ENCODE measurements at places on chromosomes 4 and X.
A peak's percentile ranks its signal among the peaks of the same experiment; 100 is the strongest.

DNA sequence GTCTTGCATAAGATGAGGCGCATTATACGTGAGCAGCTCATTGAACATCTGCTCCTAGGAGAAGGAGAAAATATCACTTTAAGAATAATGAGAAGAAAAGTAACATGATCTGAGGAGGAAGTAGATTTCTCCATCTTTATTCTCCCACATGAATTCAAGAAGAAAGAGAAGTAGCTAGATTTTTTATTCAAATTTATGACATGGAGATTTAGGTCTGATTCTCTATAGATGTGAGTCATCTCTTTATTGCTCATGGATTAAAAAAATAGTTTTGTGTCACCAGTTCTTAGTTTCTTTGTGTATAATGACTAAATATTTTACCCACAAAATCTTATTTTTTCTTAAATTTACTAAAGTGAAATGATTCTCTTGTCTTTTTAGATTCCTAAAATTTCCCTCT is 40.4 kb downstream of the HPGDS start:
- no peak for DNase-seq

GRCh38 chr4:187236209-187236890 is 512.7 kb upstream of the FAT1 start:
- no peak for DNase-seq

DNA sequence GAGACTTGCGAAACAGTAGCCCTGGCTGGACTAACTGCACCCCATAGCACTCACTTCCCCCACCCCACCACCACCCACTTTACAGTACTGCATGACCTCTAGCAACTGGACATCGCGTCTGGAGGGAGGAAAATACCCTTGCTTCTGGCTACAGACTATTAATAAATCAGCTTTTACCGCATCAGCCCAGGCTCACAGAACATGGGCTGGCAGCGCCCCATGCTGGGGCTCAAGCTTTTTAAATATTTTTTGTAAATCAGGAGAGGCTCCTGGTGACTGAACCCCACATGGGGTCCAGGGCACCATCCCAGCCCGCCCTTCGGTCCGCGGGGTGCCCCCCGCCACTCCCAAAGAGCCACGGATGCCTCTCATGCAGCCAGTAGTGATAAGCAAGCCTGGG is 2.7 kb downstream of the HS6ST2 start:
- no peak for DNase-seq

DNA sequence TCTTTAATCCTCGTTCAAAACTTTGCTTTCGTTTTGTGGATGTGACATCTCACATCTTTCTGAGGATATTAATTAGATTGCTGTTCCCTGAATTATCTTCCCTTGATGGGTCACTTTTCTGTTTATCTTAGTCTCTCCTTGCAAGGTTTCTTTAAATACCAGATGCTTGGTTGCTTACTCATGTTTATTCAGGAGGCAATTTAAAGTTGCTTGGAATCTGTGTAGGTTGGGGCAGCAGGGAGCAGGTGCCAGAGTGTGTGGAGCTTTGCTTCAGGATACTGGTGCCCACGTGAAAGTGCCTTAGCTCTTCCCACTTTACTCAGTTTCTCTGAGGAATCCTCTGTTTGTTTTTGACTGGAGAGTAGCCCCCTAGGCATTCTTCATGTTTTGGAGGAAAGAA is 24.0 kb downstream of the ANAPC4 start:
- DNase-seq: no peak

GRCh38 chr4:52298444-52298843 is 247.3 kb downstream of the SPATA18 start:
- peak; percentile 61 for DNase-seq
